Eye (tissue), 1 donor: ENCODE measurements at places on chromosomes 2 and 18.

- peak; percentile 69 for DNase-seq
Observed at GRCh38 chr2:44770221-44771195, 171.0 kb upstream of the SIX3 start.

- DNase-seq = no peak
Observed at GRCh38 chr2:38948995-38949394, 59.3 kb downstream of the ARHGEF33 start.

- DNase-seq = no peak
Observed at GRCh38 chr2:127893033-127893432, 7.3 kb upstream of the AMMECR1L start.

- DNase-seq = no peak
Observed at GRCh38 chr18:78637442-78638402, 341.9 kb upstream of the SALL3 start.
